ENCODE measurements at places on chromosomes 1 and 21.

DNA sequence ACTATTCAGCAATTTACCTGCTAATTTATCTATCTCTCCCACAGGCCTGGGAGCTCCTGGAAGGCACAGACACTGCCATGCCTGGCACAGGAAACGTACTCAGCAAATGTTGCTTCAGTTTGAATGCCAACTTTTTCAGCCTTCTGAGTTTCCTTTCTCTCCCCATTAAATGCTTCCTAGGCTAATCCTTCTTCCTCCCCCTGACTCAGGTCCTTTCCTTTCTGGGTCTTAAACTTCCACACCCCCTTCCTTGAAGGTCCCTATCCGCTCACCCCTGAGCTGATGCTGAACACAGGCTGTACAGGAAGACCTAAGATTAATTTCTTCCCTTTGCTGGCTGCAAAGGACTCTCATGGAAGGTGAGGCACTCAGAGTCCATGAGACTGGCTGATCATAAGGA, 40.3 kb upstream of the ECE1 start:
- no peak for DNase-seq

GRCh38 chr1:204411451-204412204, at the start of gene PPP1R15B:
TSS of gene PPP1R15B (minus strand) at chr1:204411817. CDS start at chr1:204411411, 406 bp downstream.
- peak; percentile 77 for DNase-seq

DNA sequence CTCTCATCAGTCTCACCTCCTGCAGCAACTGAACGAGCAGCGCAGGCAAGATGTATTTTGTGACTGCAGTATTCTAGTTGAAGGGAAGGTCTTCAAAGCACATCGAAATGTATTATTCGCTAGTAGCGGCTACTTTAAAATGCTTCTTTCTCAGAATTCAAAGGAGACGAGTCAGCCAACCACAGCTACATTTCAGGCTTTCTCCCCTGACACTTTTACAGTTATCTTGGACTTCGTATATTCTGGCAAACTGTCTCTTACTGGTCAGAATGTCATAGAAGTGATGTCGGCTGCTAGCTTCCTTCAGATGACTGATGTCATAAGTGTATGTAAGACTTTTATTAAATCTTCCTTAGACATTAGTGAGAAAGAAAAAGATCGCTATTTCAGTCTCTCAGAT, 53.7 kb downstream of the ZBTB8A start:
- no peak for DNase-seq

DNA sequence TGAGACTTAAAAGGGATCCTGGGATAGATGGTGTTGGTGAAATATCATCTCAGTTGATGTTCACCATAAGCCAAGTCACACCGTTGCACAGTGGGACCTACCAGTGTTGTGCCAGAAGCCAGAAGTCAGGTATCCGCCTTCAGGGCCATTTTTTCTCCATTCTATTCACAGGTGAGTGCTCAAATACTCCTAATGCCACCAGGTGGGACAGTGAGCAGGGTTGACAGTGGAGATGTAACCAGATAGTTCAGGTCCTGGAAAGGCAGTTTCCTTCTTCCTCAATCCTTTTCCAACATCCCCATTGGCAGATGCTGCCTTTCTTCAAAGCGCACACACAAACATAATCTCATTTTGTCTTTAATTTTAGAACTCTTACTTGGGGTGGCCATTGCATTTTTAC, 11.6 kb downstream of the CD160 start:
- DNase-seq: no peak

DNA sequence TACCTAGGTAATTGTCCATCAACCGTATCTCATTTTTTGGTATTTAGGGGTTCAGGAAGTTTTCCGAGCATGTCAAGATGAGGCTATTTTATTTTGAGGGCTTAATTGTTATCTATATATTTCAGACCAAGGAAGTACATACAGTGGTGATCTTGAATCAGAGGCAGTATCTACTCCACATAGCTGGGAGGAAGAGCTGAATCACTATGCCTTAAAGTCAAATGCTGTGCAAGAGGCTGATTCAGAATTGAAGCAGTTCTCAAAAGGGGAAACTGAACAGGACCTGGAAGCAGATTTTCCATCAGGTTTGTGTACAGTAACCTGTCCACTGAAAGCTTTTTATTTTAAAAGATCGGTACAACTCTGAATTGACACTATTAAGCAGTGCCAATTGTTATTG, 130.2 kb downstream of the ZMYM4 start:
- no peak for DNase-seq

GRCh38 chr1:226132728-226133503, 53.6 kb downstream of the ACBD3 start:
- no peak for DNase-seq

DNA sequence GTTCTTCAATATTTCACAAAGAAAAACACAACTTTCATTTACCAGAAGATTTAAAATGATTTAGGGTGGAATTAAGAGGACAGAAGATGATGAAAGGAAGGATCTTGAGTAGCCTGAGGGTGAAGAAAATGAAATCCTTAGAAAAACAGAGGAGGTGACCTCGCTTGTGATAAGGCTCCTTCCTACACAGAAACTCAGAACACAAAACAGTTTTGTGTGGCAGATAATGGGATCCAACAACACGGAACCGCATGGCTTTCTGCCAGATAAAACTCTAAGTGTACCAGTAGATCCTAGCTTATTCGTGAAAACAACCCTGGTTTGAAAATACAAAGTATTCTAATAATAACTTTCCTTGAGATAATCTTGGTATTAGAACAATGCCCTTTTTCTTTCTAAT, 74.0 kb upstream of the EXO1 start:
- DNase-seq: no peak

Data from NCI-H2029 treated with DMSO at 0.1 percent for 48 hours (cell line).